ENCODE measurements at places on chromosomes 2 and 18.

DNA sequence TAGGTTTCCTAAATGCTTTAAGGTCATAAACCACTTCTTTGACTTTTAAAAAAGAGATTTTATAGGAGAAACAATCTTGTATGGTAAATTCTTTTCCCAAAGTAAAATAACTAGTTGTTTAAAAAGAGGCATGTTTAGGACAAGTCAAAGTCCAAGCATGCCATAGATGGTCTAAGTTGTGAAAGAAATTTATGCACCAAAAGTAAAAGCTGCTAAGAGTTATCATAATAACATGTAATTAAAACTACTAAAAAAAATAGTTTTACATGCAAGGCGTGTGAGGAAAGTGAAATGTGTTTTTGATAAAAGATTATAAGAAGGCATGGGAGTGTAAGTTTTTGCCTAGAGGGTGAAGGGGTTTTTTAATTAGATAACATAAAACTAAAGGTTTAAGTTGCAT lies 22.5 kb downstream of the FAM210A start:
- no peak for DNase-seq

- DNase-seq = no peak
Observed at GRCh38 chr18:31156821-31157763, 5.6 kb downstream of the DSC1 start.

DNA sequence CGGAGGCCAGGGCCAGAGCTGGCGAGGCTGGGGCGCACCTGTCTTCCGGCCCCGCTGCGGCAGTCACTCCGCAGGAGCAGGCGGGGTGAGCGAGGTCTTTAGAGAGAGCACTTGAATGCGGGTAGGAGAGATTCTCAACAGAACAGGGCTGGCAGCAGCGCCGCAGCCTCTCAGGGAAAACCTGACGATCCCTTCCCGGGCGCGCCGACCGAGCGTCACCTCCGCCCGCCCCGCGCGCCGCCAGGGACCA lies 526 bp downstream of the PRKRA start:
- peak; percentile 87 for DNase-seq

GRCh38 chr18:43627848-43628530 lies 350.7 kb upstream of the SYT4 start:
- no peak for DNase-seq

DNA sequence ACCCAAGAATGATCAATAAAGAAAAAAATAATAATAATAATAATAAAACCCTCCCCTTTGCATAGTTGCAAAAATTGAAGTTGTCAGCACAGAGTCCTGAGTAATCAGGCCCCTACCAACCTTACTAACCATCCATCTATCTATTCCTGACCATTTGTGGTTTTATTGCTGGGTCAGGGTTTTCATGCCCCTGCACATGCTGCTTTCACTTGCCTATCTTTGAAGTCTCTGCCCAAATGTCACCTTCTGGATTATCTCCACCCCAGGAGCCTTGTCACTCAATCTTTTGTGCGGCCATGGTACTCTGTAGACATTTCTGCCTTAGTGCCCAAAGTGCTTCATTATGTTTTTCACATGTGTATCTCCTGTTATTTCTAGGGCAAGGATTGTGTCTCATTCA lies 35.1 kb downstream of the SLC30A6 start:
- no peak for DNase-seq

GRCh38 chr2:121346407-121346806 lies 61.4 kb upstream of the TFCP2L1 start:
- DNase-seq = no peak

DNA sequence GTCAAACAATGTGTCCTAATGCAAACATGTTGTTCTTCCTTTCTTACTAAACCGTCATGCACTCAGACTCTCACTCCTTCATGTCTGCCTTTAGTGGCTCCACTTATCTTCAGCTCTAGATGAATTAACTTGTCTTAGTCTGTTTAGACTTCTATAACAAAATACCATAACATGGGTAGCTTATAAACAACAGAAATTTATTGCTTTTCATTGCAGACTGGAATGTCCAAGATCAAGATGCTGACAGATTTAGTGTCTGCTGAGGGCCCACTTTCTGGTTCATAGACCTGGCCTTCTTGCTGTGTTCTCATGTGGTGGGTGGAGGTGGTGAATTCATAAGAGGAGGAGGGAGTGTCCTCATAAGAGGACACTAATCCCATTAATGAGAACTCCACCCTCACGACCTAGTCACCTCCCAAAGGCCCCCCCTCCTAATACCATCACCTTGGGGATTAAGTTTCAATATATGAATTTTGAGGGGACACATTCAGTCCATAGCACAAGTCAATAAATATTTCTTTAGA lies 32.3 kb downstream of the RALBP1 start:
- no peak for DNase-seq

DNA sequence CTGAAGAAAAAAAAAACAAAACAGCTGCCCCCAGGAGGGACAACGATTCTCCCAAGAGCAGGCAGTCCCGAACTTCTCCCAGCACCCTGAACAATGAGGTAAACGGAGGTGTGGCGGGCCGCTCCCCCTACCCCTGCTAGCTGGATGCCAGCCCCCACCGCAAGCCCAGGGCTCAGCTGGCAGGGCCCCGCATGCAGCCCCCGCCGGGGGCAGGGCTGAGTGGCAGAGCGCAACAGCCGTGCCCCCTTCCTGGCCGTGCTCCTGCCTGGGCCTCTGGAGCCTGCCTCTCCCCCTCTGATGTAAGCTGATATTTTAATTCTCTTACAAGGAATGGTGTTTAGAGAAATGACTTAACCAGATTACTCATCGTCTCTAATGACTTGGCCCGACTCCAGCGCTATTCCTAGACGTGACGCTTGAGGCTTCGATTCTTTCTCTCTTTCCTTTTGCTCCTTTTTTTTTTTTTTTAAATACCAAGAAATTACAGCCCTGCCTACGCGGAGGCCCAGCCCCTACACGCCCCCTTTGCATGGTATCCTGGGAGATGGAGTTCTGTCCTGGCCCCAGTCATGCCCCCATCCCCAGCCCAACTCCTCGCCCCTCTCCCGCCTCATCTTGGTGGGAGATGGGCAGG lies 4.6 kb upstream of the ARID5A start:
- DNase-seq = peak; percentile 88

DNA sequence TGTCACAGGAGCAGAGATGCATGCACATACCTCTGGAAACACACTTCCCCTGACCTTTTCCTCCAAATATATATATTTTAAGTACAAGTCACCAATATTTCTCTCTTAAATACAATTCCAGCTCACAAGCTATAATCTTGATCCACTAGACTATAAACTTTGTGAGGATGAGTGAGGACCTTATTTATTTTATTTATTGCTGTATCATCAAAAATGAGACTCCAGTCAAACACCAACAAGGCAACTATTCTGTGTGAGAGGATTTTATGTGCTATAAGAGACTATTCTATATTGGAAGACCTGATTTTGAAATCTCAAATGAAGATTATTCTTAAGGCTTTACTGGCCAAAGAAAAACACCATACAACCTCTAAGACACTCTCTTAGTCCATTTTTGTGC lies 1352.2 kb downstream of the SUCLG1 start:
- DNase-seq = no peak

DNA sequence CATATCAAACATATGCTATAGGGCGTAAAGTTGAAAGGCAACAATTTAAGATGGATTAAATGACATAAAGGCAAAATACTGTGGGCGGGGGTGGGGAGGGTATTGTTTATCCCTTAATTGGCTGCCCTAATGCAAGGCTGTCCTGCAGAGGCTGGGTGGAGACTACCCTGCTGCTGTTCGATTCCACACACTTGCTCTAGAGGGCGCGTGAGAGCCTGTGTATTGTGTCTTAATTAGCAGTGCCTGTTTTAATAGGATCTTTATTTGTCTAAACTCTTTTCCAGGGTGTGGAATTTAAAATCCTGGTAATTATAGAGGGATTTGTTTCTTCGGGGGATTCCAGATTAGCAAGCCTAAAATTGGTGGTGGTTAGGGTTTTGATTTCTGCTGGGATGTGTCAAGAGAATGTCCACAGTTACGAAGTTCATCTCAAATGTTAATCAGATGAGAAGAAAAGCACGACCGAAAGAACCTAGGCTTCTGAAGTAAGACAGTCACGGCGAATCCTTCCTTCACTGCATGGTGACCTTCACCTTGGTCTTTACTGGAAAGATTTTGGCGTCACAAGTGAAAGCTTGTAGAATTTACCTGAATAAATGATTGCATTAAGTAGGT lies 103.5 kb upstream of the MAP3K20 start:
- peak; percentile 72 for DNase-seq

GRCh38 chr2:210557721-210558120 lies 1.3 kb downstream of the CPS1 start:
- DNase-seq = no peak

DNA sequence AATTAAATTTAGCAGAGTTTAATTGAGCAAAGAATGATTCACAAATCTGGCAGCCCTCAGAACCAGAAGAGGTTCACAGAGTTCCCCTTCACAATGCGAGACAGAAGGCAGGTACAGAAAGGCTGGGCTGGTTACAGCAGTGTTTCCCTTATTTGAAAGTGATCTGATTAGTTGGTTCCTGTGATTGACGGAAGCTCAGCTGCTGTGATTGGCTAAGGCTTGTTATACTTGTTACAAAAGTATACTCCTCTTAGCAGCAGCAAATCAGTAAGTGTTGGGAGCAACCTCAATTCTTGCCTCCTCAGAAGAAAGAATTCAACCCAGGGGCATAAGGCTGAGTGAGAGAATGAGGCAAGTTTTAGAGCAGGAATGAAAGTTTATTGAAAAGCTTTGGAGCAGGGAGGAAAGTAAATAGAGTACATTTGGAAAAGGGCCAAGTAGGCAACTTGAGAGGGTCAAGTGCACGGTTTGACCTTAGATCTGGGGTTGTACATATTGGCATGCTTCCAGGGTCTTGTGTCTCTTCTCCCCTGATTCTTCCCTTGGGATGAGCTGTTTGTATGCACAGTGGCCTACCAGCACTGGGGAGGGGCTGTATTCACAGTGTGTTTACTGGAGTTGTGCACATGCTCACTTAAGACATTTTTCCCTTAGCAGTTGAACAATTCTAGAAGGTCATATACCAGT lies 431.8 kb upstream of the RAB12 start:
- no peak for DNase-seq

DNA sequence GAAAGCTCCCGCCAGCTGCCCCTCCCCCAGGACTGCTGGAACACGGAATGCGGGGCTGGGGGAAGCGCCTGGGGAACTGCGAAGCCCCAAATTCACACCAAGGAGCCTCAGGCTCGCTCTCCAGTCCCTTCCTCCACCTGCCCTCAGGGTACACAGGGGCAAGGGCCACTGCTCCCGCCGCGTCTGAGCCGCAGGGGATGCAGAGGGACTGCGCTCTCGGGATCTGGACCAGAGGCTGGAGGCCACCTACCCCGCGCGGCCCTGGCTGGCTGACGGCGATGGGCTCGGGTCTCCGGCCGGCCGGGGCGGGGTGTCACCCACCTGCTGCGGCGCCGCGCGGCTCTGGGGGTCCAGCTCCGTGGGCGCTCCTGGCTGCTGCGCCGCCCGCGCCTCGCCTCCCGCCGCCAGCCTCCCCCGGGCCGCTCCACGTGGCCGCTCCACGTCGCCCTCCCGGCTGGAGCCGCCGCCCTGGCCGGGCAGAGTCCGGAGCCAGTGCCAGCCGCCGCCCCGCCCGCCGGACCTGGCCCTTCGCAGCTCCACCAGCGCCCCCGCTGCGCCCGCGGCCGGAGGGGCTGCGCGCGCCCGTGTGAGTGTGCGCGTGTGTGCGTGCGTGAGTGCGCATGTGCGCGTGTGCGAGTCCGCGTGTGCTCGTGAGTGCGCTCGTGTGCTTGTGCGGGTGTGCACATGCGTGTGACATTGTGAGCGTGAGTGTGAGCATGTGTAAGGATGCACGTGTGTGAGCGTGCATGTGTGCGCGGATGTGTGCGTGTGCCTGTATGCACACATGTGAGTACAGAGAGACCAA lies at the start of gene CGREF1:
Gene CGREF1 (minus strand): TSS at position 604 of the 805 bp plus-strand sequence. CDS start 14,762 bp downstream, outside the sequence.
- peak; percentile 48 for DNase-seq

GRCh38 chr2:227154986-227155774 lies 8.8 kb downstream of the COL4A4 start:
- no peak for DNase-seq

GRCh38 chr2:66122516-66122915 lies 312.4 kb upstream of the MEIS1 start:
- no peak for DNase-seq

GRCh38 chr2:50724837-50725236 lies 307.1 kb downstream of the NRXN1 start:
- DNase-seq = no peak

- DNase-seq = no peak
Observed at GRCh38 chr2:47870641-47871540, 35.4 kb downstream of the FBXO11 start.

DNA sequence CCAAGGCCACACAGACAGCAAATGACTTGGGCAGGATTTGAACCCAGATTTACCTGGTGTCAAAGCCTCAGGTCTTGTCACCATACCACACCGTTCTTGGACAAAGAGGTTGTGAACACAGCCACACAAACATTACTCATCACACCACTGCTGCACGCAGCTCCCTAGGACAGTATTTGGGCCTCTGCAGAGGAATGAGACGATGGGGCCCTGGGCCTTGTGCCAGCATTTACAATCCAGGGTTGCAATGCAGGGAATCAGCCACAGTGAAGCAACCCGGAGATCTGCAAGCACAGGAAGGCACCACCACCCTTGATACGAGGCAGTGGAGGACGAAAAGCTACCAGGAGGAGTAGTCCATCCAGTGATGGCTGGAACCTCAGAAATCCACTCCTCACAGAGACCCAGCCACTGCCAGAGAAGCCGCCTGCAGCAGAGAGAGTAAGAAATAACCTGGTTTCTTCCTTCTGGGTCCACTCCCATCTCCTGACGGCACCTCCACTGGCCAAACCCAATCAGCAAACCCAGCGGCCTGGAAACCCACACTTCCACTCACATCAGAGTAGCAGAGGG lies 3.7 kb upstream of the MTCL1 start:
- DNase-seq = no peak

DNA sequence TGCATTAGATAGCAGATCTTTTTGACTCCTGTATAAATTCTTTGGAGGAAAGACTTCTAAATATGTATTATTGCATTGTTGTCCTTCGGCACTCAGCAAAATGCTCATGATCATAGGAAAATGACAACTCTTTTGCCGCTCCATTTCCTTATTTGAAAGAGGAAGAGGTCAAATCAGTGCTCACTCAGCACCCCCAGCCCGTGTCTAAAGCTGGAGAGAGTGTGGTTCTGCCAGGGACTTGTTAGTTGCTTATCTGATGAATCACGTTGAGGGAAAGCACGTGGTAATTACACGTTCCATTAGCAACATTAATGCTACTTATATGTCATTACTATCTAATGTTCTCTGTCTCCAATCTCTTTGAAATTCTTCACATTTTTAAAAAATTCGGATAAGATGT lies 46.0 kb upstream of the MBP start:
- DNase-seq = no peak

GRCh38 chr2:99255491-99256318 lies at the start of gene LYG2:
LYG2 (minus strand) TSS chr2:99255666; CDS start chr2:99254260, 1,406 bp downstream.
- no peak for DNase-seq
